ENCODE measurements at places on chromosomes 2 and 18.

DNA sequence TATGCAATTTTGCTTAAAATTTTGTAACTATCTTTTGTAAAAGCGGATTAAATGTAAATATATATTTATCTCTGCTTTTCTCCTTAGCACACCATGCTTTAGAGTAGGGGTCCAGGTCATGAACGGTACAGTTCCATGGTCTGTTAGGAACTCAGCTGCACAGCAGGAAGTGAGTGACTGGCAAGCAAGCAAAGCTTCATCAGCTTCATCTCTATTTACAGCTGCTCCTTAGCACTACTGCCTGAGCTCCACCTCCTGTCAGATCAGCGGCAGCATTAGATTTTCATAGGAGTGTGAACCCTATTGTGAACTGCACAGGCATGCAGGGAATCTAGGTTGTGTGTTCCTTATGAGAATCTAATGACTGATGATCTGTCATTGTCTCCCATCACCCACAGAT is 959.0 kb upstream of the SLC39A10 start:
- DNase-seq = no peak

- no peak for DNase-seq
Measured at GRCh38 chr18:30623401-30624065, 419.0 kb downstream of the DSC3 start.

- DNase-seq = no peak
Measured at GRCh38 chr2:222591661-222592060, 64.2 kb downstream of the FARSB start.

- DNase-seq = no peak
Measured at GRCh38 chr2:118710481-118710880, 137.0 kb downstream of the EN1 start.

All from amygdala (tissue), 56 donors.